Ascending aorta (tissue), 2 donors: ENCODE measurements at places on chromosomes 2 and 18. TPM values are rescaled to one million over a fixed set of nuclear protein-coding genes. Genes with fewer than 3 reads are reported as not detected.

Gene ANXA4
- total RNA-seq: 29.1 TPM

DNA sequence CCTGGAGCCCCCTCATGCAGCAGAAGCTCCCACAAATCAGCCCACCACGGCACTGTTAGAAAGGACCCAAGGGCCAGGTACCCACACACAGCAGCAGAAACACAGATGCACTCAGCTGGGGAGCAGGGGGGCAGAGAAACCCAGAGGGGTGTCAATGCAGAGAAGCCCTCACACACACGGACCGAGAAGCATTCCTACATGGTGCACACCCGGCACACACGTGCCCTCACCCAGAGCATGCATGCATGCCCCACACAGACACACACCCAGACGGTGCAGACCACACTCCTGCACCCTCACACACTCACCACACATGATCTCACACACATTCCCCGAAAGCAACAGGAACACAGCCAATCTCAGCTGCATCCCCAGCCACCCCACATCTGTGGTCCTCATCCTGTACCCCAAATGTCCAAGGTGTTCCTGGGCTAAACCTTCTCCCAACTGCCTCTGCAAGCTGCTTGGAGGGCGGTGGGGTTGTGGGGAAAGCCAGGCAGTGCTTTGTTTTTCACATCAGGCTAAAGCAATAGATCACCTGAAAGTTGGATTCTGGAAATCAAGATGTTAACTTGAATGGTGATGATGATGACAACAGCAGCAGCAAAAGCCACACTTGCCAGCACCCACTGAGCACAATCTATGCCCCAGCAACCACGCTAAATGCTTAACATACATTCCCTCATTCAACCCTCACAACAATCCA lies 102.3 kb downstream of the ZFP36L2 start:
- DNase-seq: no peak

DNA sequence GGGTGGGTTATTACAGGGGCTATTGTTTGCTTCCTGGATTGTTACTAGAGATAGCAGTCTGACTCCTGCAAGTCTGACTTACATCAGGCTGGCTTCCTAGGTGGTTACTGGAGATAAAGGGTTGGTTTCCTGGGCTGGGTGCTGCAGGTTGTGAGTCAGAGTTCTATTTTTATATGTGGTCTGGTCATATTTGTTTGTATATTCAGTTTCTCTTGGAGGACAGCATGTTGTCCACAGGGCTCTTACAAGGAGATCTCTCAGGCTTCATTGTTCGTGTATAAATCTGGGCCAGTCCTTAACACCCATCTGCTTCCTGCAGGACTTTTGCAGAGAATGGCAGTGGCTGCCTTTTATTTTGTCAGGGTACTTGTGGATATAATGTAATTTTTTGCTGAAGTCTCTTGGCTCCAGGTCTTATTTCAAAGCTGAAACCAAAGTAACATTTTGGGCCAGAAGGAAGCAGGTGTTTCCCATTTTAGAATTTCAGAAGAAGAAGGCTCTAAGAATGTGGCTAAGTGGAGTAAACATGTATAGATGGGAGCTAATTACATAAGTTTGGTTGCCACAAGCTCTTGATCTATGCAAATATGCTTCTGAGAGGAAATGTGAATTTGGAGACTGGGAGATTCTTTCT lies 65.9 kb upstream of the SLC16A14 start:
- DNase-seq: no peak

Gene CD8B2
- total RNA-seq: not detected
